ENCODE measurements at places on chromosomes 2 and 18.

GRCh38 chr2:2222931-2223330, 108.1 kb downstream of the MYT1L start:
- DNase-seq: no peak

DNA sequence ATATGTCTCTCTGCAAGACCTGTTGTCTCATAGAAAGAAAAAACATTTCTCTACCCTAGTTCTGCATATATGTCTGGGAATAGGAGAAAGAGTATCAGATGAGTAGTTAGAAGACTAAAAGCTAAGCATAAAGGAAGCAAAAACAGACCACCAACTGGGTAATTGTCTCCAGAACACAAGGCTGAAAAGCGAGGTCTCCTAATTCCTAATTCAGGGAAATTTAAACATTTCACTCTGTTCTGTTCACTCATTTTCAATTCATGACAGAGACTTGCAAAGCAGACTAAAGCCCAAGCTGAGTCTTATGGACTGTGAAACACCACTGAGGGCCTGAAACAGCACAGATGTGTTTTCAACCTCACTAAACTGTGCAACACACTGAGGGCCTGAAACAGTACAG, 224.4 kb upstream of the TMEM200C start:
- DNase-seq: no peak

DNA sequence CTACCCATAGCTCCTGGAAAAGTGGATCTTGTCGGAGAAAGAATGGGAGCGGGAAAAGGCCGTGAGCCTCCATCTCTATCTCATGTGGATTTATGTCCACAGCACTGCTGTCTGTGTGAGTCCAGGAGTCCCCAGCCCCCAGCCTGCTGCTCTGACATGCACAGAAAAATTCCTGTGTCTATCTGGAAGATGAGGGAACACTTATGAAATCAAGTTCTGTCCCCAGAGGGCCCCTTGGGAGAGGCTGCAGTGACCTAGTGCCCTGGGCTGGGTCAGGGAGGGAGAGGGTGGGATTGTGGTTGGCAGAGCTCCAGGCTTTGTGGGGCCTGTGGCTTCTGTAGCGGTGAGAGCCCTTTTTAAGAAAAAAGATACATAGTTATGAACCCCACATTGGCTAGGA, 37.6 kb downstream of the HJURP start:
- DNase-seq: no peak

- no peak for DNase-seq
These were observed 22.6 kb downstream of the RAD51AP2 start for GRCh38 chr2:17495590-17495989.

- no peak for DNase-seq
These were observed 25.7 kb upstream of the COX7A2L start for GRCh38 chr2:42386682-42387081.

GRCh38 chr2:158021226-158021625, 80.5 kb upstream of the UPP2 start:
- no peak for DNase-seq

DNA sequence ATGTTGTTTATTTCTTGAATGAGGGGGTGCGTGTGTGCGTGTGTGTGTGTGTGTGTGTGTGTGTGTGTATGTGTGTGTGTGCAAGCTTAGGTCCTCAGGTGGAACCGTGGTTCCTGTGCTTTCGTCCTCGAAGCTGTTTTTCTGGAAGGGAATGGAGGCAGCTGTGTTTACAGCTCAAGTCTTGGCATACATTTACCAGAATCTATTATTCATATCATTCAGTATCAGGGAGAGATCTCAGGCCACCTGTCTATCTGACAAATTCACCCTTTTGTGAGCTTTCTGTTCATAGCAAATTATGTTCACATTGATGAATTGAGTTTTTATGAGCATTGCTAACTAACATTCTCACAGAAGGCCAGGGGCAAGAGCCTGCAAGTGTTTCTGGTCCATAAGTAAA, 550.4 kb downstream of the ARHGAP15 start:
- DNase-seq: no peak

GRCh38 chr2:160141419-160141818, 58.7 kb downstream of the ITGB6 start:
- no peak for DNase-seq

GRCh38 chr2:234691968-234692955, 195.4 kb upstream of the ARL4C start:
- DNase-seq: peak; percentile 44

DNA sequence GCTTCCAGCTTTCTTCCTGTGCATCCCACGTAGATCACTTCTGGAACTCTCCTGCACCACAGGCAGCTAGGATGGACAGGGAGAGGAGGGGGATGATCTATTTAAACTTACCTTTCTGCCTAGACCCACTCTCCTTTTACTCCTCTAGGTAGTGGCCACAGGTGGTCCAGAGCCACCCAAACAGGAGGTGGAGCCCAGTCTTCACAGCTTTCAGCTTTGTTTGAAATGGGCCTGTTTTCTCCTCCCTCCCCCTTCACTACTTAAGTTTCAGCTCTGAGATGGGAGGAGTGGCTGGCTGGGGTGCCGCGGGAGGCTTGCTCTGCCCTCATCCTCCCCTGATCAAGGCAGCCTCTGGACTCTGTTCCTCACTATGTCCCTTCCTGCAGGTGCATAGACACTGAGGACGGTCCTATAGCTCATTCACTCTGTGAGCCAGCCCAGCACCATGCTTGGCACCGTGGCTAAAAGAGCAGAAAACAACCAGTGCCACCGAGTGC, 12.6 kb upstream of the CELF4 start:
- no peak for DNase-seq

GRCh38 chr2:1968209-1968987, 224.1 kb upstream of the PXDN start:
- DNase-seq: no peak

DNA sequence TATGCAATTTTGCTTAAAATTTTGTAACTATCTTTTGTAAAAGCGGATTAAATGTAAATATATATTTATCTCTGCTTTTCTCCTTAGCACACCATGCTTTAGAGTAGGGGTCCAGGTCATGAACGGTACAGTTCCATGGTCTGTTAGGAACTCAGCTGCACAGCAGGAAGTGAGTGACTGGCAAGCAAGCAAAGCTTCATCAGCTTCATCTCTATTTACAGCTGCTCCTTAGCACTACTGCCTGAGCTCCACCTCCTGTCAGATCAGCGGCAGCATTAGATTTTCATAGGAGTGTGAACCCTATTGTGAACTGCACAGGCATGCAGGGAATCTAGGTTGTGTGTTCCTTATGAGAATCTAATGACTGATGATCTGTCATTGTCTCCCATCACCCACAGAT, 959.0 kb upstream of the SLC39A10 start:
- DNase-seq: no peak

DNA sequence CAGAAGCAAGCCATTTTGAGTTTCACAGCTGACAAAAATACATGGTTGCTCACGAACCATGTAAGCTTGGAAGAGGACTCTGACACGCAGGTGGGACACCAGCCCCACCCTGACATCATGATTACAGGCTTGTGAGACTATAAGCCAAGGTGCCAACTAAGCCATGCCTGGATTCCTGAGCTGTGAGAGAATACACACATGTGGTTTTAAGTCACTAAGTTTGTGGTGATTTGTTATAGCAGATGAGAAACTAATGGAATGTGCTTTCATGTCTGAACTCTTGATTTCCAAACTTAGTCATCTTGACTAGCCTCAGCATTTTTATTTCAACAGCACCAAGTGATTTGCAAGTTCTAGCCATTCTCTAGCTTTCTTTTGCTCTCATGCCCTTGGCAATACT, 676.1 kb upstream of the CELF4 start:
- no peak for DNase-seq

DNA sequence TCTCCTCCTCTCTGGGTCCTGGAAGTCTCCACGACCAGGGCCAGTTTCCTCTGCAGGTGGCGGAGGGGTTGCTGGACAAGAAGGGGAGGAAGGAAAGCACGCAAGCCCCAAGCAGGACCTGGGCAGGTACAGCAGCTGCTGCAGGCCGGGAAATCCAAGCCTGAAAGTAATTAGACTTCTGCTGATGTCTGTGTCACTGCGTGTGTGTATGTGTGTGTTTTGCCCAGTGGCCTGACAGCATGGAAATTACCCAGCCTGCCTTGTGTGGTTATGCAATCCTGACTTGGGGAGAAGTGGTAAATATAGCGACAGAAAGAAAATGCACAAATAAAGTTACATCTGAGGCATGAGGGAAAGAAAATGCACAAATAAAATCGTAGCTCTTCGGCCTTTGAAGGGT, 121.8 kb upstream of the ZBTB14 start:
- peak; percentile 8 for DNase-seq

GRCh38 chr2:144801766-144802165, 281.8 kb upstream of the ZEB2 start:
- peak; percentile 79 for DNase-seq

DNA sequence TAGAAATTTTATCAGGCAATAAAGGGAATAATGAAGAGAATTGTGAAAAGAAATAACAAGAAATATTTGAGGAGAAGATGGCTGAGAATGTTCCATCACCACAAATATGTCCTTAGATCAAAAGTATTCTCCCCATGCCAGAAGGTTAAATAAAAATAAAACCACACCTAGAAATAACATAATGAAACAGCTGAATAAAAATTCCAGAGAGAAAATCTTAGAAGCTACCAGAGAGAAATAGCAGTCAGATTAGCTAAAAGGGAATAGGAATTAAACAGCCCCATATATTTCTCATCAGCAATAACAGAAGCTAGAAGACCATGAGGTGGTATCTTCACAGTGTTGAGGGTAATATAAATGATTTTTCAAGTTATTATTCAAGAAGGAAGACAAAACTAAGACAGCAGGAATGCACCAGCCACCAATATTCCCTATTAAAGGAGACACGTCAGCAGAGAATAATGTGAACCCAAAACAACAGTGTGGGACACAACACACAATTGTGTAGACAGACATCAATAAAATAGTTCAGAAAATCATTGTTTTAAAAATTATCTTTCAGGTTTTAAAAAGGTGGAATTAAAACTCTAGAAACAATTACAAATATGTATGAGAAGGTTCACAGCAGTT, 82.0 kb upstream of the NEDD4L start:
- DNase-seq: no peak

GRCh38 chr18:75533950-75534349, 106.4 kb upstream of the SMIM21 start:
- DNase-seq: peak; percentile 19

DNA sequence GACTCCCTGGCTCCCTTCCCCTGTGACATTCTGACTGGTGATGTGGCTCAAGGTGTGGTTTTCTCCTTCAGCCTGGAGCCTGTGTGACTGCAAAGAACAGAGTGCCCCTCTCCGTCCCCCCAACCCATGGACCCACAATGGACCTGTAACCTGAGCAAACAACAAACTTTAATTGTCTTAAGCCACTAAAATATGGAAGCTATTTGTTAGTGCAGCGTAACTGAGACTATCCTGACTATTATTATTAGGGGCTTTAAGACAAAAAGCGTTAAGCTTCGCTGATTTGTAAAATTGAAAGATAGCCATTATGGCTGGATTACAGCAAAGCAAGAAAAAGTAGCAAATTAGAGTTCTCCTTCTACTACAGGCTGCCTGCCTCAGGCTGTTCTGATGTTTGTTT, 426.9 kb downstream of the STK39 start:
- no peak for DNase-seq

DNA sequence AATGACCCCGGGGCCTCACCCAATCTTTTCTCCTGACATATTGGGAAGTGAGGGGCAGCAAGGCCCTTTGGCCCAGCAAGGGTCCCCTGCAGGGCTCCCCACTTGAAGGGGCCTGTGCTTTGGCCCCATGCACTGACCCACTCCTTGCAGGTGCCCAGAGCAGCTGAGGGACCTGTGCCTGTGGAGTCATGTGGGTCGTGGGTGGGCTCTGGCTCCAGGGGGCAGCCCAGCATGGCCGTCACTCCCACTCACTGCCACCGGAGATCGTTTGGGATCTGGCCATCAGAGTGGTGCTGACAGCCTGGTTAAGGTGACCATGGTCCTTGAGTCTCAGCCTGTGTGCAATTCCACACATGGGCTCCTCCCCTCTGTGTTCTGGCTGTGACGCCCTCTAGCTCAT, 31.7 kb upstream of the APCDD1 start:
- no peak for DNase-seq

GRCh38 chr18:58242968-58243367, 198.9 kb downstream of the NEDD4L start:
- no peak for DNase-seq

DNA sequence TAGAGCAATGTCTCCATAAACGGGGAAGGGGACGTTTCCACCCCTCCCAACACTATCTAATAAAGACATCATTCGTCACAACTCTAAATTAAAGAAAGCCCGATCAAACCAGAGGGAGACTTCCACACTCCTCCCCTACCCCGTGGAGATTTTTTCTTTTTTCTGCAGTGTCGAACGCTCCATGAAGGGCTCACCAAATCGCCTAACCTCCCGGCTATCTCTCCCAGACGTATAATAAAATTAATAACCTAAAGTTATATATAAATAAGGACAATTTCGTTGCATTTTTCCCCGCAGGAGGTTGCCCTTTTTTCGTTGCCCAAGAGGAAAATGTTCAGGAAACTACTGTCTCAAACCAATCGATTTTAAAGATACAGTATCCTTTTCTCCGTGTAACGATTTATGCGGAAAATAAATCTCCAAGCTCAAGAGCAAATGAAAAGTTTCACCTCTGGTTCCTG, 2.4 kb downstream of the EVX2 start:
- DNase-seq: no peak

GRCh38 chr2:181621779-181622490, 35.0 kb downstream of the CERKL start:
- DNase-seq: no peak

- DNase-seq: peak; percentile 14
These were observed 151.7 kb upstream of the ITGA4 start for GRCh38 chr2:181305301-181306123.

DNA sequence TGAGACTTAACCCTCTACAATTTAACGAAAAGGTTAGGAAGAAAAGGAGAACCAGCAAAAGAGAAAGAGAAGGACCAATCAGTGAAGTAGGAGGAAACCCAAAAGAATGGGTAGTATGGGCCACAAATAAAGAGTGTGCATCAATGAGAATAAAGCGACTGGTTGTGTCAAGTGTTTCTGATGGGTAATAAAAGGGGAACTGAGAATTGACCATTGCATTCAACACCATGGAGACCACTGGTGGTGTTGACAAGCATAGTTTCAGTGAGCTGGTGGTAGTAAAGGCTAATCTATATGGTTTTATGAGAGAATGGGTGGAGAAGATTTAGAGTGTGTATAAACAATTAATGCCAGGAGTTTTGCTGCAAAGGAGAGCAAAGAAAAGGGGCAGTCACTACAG, 75.4 kb downstream of the CSRNP3 start:
- no peak for DNase-seq

Measured in fibroblast of the aortic adventitia (primary cell).